Activated naive CD4-positive, alpha-beta T cell treated with anti-CD3 and anti-CD28 coated beads for 36 hours (primary cell): ENCODE measurements at places on chromosomes 4 and X. TPM values are rescaled to one million over a fixed set of nuclear protein-coding genes. Genes with fewer than 3 reads are reported as not detected.
A peak's percentile ranks its signal among the peaks of the same experiment; 100 is the strongest.

- DNase-seq: peak; percentile 56
These were observed 944 bp downstream of the SNX25 start for GRCh38 chr4:185210102-185210981.

DNA sequence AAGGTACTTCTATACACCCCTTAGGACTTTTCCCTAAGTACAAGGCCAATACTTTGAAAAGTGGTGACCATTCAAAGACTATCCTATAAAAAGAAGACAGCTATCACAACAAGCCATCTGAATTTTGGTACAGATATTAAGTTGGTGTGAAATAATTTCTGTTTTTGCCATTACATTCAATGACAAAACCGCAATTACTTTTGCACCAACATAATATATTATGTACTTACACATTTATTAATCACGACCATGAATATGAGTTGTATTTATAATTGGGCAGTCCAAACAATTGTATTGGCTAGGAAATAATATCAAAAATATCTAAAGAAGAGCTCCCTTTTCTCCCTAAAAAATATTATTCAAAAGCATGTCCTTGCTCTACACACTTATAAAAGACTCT is 215.7 kb downstream of the TMA16 start:
- no peak for DNase-seq

GRCh38 chr4:86536151-86536550 is 58.0 kb upstream of the PTPN13 start:
- DNase-seq: no peak

- DNase-seq: no peak
These were observed 16.2 kb downstream of the DGKQ start for GRCh38 chr4:957231-957580.

GRCh38 chr4:98098764-98099163 is 44.5 kb downstream of the STPG2 start:
- no peak for DNase-seq

- no peak for DNase-seq
These were observed 122.4 kb upstream of the NAP1L5 start for GRCh38 chr4:88819818-88820697.

Gene CFI
- total RNA-seq: not detected
